ENCODE measurements at places on chromosomes 7 and 10.

GRCh38 chr10:72297281-72297804 is 23.6 kb downstream of the DDIT4 start:
- DNase-seq = peak; percentile 81

GRCh38 chr7:55177068-55177530 is 158.3 kb downstream of the EGFR start:
- DNase-seq = no peak

- no peak for DNase-seq
These were observed 272.7 kb downstream of the HDAC9 start for GRCh38 chr7:18768256-18768655.

- peak; percentile 83 for DNase-seq
These were observed 2.0 kb upstream of the PANK1 start for GRCh38 chr10:89646889-89647657.

DNA sequence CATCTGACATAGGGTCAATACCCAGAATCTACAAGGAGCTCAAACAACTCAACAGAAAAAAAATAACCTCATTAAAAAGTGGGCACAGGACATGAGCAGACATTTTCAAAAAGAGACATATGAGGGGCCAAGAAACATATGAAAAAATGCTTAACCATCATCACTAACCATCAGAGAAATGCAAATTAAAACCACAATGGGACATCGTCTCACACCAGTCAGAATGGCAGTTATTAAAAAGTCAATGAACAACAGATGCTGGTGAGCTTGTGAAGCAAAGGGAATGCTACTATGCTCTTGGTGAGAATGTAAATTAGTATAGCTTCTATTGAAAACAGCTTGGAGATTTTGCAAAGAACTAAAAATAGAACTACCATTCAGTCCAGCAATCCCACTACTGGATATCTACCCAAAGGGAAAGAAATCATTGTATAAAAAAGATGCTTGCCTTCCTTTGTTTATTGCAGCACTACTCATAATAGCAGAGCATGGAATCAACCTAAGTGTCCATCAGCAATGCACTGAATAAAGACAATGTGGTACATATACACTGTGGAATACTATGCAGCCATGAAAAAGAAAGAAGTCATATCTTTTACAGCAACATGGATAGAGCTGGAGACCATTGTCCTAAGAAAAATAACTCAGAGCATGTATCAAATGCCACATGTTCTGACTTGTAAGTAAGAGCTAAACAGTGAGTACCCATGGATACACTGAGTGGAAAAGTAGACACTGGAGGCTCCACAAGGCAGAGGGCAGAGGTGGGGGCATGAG is 139.8 kb downstream of the ADARB2 start:
- DNase-seq = no peak

DNA sequence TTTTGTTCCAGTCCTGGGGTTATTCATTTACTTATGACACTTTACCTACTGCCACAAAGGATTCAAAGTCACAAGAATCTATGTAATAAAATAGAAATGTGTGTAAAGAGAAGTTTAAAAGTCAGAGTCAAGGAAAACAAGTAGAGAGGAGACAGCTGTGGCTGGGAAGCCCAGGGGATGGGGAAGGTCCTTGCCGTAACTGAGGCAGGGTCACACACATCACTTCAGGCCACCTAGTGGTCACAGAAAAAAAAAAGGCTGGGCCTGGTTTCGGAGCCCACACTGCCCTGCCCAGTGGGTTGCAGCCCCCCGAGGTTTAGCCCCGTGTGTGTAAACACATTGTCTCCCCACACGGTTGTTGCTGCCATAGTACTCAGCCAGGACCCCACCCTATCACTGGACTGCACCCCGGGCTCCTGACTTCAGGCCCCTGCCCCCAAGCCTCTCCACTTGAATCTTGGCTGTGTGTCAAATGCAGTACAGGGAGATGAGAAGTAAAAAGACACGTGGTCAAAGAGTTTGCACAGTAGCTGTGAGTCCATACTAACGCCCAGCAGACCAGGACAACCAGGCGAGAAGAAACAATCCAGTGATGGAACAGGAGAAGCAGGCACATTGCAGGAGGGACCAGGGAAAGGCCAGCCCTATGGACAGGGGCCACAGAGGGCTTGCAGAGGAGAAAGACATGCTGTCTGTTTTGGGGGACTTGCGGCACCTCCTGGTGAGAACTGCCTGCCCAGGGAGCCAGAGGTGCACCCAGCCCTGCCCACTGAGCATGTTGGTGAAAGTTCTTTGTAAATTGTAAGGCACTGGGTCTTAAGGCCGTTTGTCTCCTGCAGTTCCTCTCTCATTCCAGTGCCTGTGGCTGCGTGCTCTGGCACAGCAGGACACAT is 91.4 kb upstream of the MACROH2A2 start:
- DNase-seq = peak; percentile 23

GRCh38 chr7:37448636-37449361 is at the start of gene ELMO1:
ELMO1 (minus strand) TSS chr7:37448864; CDS start chr7:37342690, 106,174 bp downstream.
- DNase-seq = peak; percentile 88

- no peak for DNase-seq
These were observed 30.8 kb upstream of the NKX6-2 start for GRCh38 chr10:132816718-132817117.

All from umbilical cord (tissue), 2 donors.